ENCODE measurements at places on chromosomes 6 and 20. TPM values are rescaled to one million over a fixed set of nuclear protein-coding genes. Genes with fewer than 3 reads are reported as not detected.

DNA sequence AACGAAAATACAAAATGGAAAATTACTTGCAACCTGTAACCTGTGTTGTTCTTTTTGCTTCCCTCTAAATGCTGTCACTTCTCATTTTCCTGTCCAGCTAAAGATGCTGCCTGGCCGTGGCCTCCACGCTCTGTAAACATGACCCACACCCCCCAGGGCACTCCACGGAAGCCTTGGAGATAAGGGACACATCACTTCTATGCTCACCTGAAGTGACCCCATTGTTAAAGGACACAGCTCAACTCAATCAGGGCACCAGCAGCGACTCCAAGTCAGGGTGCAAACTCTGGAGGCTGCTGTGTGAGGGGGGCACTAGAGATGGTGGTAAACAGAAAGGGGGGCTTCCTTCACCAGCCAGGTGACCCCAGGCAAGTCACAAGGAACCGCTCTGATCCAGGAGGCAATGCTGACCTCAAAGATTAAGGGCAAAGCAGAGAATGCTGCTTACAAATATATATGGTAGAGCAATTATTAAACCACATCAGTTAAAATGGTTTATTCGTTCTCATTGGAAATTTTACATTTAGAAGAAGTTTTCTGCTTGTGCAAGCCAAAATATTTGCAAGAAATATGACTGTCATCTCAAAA lies 13.2 kb downstream of the DIDO1 start:
- DNase-seq: no peak

GRCh38 chr6:10847684-10848083 lies 9.3 kb upstream of the MAK start:
- DNase-seq: no peak

DNA sequence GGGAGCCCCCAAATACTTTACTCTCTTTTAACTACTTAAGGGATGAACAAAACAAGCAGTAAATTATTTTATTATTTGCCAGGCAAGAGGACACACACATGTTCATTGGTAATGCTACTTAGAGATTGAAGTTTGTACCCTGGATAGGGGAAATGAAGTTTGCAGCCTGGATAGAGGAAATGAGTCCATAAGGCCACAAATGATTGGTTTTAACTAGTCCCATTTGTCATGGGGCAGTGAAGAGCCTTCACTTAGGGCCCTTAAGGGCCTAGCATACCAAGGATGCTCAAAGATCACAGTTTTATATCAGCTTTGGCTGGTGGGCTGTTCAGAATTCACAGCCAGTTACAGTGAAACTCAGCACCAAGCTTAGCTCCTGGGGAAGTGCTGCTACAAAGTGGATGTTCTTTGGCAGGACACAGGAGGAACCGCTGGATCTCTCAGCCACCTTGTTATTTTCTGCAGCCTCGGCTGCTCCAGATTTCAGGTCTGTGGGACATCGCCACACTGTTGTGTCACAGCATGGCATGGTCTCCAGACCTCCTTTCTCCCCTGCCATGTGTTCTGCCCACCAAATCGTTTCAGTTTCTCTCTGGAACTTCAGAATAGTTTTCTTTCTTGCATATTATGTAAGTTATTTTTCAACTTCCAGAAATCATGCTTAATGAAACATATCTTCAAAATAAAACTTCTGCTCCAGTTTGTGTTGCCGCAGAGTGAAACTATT lies 41.8 kb downstream of the NCOA7 start:
- DNase-seq: no peak

- peak; percentile 65 for DNase-seq
These were observed 20.5 kb downstream of the COL9A1 start for GRCh38 chr6:70282312-70282918.

DNA sequence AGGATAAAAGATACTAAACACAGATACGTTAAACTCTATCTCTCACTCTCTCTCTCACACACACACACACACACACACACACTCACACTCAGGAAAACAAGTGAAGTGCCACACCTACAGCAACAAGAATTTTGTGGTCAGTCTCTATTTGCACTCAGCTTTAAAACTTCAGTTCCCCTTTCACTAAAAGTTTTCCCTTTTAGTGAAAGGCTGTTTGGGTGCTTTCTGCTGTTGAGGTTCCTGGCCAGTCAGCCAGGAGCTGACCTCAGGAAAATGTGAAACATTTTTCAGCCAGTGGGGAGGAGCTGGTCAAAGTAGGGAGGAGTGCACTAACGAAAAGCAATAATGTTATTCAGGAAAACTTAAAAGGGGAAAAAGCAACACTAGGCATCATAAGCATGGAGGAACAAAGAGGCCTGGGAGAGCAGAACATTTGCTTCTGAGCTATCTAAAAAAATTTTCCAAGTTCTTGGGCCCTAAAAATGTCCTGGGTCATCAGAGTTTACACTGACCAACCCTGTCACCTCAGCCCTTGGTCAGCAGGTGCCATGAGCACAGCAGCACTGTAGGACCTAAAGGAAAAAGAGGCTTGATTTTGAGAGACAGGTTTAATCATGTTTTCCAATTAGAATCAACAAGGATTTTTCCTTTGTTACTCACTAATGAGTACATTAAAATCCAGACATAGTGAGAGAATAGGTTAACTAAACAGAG lies 30.7 kb upstream of the NT5E start:
- no peak for DNase-seq

- no peak for DNase-seq
These were observed 29.7 kb downstream of the MAP7 start for GRCh38 chr6:136520517-136520916.

DNA sequence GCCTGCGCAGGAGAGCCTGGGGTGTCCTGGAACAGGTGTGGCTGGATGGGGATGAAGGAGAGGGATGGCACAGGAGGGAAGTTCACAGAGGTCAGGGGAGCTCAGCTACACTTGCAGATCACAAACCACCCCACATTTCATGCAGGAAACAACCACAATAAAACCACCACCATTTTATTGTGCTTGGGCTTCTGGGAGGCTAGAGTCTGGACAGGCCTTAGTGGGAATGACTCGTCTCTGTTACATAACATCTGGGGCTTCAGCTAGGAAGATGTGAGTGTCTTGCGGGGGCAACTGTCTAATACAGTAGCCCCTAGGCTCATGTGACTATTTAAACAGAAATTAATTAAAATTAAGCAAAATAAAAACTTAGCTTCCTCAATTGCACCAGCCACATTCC lies 33.4 kb downstream of the SNX5 start:
- DNase-seq: no peak

DNA sequence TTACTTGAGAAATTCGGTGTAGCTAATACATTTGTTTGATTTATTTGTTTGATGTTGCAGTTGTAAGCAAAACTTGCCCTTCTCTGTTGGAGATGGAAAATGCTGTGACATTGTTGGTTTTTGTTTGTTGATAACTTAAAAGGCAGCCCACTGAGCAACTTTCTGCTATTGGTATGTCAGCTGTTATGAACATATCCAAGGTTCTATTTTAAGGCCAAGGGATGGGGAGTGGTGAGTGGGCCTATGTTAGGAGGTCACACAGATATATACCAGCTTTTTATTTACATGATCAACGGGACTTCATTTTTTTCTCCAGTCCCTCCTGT lies 5.7 kb downstream of the QKI start:
- no peak for DNase-seq

DNA sequence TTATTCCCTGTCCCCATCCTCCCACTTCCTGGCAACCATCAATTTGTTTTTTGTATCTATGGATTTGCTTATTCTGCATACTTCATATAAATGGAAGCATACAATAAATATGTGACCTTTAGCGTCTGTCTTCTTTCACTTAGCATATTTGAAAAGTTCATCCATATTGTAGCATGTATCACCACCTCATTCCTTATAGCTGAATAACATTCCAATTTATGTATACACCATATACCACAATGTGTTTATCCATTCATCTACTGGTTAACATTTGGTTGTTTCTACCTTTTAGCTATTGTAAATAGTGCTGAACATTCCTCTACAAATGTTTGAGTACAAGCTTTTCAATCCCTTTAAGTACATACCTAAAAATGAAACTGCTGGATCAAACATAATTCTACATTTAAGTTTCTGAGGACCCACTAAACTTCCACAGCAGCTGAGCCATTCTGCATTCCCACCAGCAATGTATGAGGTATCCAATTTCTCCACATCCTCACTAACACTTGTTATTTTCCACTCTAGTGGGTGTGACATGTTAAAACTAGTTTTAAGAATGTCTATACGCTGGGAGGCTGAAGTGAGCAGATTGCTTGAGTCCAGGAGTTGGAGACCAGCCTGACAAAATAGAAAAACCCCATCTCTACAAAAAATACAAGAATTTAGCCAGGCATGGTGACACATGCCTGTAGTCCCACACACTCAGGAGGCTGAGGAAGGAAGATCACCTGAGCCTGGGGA lies 32.9 kb downstream of the NUDT3 start:
- DNase-seq: no peak

GRCh38 chr20:14959506-14960475 lies 622.4 kb upstream of the FLRT3 start:
- DNase-seq: no peak

DNA sequence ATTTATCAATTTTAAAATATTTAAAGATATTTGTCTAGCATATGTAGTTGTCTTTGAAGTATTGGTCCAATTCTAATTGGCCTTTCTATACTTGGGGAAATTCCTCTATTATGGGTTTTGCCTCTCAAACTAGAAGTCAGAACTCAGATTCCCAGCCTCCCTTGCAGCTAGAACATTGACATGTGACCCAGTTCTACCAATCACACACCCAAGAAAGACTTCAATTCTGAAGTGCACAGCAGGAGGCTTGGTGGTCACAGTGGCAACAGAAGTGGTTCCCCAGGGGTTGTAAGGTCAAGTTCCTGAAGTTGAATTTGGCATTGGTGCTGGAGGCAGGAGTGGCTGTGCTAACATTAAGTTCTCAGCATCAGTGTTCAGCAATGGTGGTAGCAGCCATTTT lies 14.8 kb upstream of the FKBP5 start:
- no peak for DNase-seq

- no peak for DNase-seq
These were observed 12.2 kb downstream of the SNAP91 start for GRCh38 chr6:83696674-83697073.

DNA sequence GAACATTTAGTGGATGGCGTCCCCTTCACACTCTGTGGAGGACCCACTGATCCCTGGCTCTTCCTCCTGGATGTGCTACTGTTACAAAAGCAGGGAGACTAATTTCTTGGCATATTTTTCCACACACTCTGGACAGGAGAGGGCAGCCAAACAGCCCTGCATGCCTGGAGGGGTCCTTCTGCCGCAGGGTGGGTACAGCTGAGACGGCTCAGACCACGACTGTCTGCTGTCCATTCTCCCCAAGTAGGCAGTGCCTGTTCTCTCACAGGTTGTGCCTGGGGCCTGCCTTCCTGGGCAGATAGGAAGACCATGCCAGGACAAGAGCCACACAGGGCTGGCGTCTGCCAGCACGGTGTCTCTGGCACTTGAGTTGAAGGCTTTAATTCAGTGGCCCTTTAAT lies 260.1 kb downstream of the FOXC1 start:
- no peak for DNase-seq

GRCh38 chr20:15345287-15345686 lies 1007.9 kb upstream of the FLRT3 start:
- no peak for DNase-seq

GRCh38 chr6:144435602-144436426 lies 150.7 kb downstream of the UTRN start:
- DNase-seq: no peak

- DNase-seq: peak; percentile 22
These were observed 241.8 kb upstream of the BMP2 start for GRCh38 chr20:6525447-6526303.

GRCh38 chr20:49964964-49965780 lies 17.6 kb upstream of the SNAI1 start:
- DNase-seq: peak; percentile 67

DNA sequence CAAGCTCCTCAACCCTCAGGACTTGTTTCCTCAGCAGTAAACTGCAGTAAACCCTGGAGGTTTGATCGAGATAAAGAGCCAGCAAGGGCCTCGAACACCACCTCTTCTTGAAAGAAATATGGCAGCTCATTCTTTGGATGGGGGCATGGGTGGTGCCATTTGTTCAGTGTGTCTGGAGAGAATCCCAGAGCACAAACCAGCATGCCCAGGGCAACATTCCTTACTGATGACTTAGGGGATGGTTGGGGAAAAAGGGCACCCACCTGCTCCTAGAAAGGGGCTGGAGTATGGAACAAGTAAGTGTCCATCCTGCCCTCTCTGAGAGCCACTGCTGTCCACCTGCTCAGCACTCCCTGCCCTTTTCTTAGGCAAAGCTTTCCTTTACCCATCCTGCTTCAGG lies 31.3 kb upstream of the ZFAND3 start:
- no peak for DNase-seq

DNA sequence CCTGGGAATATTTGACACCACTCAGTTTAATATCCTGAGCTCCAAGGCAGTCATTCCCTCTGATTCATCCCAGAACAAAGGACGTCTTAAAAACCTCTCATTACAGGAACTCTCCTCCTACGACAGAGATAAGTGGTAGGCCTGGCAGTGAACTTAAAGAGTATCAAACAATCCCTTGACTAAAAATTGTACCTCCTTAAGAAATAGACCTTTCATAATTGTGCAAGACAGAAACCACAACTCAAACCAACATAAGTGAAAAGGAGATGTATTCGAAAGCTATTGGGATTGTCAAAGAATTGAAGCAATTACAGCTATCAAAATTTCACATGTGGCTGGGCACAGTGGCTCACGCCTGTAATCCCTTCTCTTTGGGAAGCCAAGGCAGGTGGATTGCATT lies 19.1 kb upstream of the BNIP5 start:
- DNase-seq: no peak

DNA sequence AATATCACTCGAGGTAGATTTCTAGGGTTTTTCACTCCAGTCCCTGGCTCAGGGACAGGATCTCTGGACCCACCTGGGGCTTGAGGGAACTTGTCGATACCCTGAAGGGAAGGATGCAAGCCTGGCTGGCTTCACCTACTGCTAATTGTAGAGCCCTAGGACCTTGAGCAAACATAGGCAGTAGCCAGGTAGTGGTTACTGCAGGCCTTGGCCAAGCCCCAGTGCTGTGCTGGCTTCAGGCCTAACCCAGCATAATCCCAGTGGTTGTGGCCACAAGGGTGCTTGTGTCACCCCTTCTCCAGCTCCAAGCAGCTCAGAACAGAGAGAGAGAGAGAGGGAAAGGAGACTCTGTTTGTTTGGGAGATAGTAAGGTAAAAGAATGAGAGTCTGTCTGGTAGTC lies 5.8 kb upstream of the MCM9 start:
- no peak for DNase-seq

- no peak for DNase-seq
These were observed 134.3 kb downstream of the LINC00237 start for GRCh38 chr20:20971810-20972209.

GRCh38 chr20:59993736-59994430 lies 35.7 kb downstream of the CDH26 start:
- DNase-seq: peak; percentile 16

Gene LTB
- total RNA-seq: 0.15 TPM

Gene MYL9
- 12.4 TPM for total RNA-seq

Gene GNMT
- not detected for total RNA-seq

Gene TOP1
- total RNA-seq: 31.6 TPM

Gene RAD21L1
- not detected for total RNA-seq

Gene CALHM5
- total RNA-seq: 0.07 TPM

Gene GABRR2
- not detected for total RNA-seq

Gene COL11A2
- 0.49 TPM for total RNA-seq

Gene NR2E1
- total RNA-seq: 0.25 TPM

Gene MATN4
- total RNA-seq: 0.06 TPM
